Suppressor macrophage treated with lipopolysaccharide for 1 hour (primary cell): ENCODE measurements at places on chromosomes 3 and 15.

DNA sequence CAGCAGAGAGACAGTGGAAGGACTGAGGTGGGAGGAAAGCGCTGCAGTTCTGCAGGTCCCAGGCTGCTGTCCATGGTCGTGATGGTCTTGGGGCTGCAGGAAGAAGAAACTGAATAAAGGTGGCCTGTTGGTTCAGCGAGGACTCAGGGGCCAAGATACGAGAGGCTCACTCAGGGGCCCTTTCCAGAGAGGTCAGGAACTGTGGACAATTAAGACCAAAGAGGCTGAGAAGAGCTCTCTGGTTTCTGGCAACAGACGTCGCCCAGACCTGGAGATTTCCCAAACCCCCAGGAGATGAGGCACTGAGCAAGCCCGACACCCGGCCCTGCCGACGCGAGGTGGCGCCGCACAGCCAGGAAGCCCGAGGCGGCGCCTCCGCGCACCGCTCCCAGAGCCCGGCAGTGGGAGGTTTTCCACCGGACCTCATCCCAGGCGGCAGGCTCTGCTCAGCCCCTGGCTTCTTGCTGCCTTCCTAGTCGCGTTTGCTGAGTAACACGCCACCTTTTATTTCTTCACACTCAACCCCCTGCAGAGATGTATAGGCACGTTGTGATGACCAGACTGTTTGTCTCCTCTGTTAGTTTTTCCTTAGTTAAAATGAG is 56.4 kb upstream of the ARRDC4 start:
- DNase-seq, result peak; percentile 65

- no peak for DNase-seq
Measured at GRCh38 chr3:63245726-63246241, 32.3 kb upstream of the SYNPR start.

GRCh38 chr15:38627689-38628277 is 63.2 kb upstream of the RASGRP1 start:
- no peak for DNase-seq

DNA sequence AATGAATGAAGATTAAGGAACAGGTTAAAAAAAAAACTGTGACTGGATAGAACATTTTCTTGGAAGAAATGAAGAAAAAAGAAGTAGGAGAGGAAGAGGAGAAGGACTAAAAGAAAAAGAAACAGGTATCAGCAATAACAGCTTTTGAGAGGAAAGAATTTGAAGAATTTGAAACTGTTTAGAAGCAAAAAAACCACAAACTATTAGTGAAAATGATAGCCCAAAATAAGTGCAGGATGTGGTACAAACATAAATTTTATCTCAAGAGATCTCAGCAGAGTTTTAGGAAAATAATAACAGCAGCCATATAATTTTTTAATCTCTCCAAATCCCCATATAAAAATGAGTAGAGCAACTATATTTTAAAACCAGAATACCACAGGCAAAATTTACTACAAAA is 8.8 kb upstream of the A4GNT start:
- no peak for DNase-seq

- no peak for DNase-seq
Measured at GRCh38 chr3:191438150-191438814, 22.7 kb upstream of the PYDC2 start.

- peak; percentile 77 for DNase-seq
Measured at GRCh38 chr3:52240059-52240885, 1.3 kb upstream of the TWF2 start.

- DNase-seq, result no peak
Measured at GRCh38 chr3:78857494-78858111, 910.2 kb downstream of the ROBO1 start.

- DNase-seq, result no peak
Measured at GRCh38 chr3:169105561-169105960, 558.0 kb downstream of the MECOM start.

DNA sequence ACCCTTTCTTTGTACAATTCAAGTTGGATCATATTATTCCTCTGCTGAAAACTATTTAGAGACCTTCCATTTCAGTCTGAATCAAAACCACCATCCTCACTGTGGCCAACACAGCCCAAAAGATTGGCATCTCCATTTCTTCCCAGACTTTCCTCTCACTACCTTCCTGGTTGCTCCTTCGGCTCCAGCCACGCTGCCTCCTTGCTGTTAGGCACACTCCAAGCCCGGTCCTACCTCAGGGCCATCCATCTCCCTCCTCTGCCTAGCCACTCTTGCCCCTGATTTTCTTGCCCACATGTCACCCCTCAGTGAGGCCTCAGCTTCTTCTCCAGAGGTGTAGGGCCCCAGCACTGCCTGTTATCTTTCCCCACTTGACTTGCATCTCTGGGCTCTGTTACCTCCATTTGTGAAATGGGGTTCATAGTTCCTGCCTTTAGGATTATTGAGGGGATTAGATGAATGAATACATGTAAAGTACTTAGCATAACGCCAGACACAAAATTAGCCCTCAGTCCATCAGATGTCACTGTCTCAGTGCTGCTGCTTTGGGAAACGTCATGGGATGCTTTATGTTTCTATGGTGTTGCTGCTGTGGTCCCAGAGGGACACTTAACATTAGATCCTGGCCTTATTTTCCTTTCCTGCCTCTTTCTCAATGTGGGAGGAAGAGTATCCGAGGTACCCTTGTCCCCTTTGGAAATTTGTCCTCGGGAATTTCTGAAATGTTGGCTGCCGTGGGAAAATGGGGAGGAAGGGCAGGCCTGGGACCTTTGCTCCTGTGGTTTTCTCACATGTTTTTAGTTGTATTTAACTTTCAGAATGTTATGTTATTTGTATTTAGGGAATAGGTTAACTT is 31.3 kb downstream of the SNRK start:
- no peak for DNase-seq

GRCh38 chr3:178318340-178318739 is 217.9 kb upstream of the KCNMB2 start:
- DNase-seq, result no peak

DNA sequence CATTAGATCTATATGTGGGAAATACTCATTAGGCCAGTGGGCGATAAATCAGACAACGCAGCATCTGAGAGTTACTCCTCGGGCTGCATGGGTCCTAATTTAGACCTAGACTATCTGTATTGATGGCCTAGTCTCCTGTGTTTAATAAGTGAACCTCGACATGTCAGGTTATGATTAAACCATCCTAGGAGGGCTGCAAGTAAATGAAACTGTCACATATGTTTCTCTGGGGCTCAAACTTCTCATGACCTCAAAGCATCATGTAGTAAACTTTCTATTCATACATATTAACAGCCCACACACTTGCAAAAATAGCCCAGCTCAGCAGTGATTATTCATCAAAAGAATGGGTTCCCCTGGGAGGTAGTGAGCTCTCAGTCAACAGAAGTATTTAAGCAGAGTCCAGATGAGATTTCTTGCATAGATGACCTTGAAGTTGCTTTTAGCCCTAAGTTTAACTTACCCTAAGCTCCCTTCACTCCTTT is 51.6 kb downstream of the RAB11A start:
- DNase-seq, result no peak

- DNase-seq, result no peak
Measured at GRCh38 chr3:14077310-14077709, 47.4 kb downstream of the CHCHD4 start.

GRCh38 chr3:139318431-139318816 is 25.4 kb upstream of the MRPS22 start:
- DNase-seq, result no peak
